Myocyte (in vitro differentiated cells): ENCODE measurements at places on chromosomes 13 and 19.

- DNase-seq: peak; percentile 62
Observed at GRCh38 chr19:32397671-32398101, 7.9 kb upstream of the DPY19L3 start.

DNA sequence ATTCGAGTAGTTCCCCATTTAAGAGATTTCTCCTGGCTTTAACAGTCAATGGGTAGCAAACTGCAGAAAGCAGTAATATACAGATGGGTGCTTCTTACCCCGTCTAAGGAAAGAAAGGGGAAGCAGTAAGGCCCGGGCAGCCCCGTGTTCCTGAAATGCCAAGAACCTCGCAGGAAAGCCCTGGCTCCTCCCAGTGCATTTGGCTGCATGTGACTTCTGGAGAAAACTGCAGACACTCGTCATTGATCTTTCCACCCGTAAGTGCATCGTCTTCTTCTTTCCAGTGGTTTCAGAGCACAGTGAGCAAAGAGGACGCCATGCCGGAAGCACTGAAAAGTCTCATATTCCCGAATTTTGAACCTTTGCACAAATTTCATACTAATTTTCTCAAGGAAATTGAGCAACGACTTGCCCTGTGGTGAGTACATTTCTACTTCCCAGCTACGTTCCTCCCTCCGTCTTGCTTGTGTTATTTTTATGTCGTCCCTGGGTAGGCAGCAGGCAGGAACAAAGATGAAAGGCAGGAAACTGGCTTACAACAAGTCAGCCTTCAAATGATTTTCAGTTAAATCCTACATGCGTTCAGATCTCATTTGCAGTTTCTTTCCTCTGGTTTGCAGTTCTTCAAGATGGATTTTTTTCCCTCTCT, 165.2 kb downstream of the STK24 start:
- no peak for DNase-seq

DNA sequence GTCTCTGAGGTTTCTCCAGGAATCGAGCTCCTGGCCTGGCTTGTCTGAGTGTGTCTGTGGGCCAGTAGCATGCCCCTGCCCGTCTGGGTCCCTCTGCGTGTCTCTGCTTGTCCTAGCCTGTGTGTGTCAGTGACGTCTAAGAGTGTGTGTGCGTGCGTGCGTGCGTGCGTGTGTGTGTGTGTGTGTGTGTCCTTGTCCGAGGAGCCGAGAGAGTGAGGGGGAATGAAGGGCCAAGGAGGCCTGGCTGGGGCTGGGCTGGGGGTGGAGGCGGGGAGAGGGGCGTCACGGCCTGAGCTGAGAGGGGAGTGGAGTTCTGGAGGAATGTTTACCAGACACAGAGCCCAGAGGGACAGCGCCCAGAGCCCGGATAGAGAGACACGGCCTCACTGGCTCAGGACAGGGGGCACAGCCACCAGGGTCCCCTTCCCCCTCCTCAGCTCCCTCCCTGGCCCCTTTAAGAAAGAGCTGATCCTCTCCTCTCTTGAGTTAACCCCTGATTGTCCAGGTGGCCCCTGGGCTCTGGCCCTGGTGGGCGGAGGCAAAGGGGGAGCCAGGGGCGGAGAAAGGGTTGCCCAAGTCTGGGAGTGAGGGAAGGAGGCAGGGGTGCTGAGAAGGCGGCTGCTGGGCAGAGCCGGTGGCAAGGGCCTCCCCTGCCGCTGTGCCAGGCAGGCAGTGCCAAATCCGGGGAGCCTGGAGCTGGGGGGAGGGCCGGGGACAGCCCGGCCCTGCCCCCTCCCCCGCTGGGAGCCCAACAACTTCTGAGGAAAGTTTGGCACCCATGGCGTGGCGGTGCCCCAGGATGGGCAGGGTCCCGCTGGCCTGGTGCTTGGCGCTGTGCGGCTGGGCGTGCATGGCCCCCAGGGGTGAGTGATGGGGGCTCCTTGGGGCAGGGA, at the start of gene AXL:
TSS of gene AXL (plus strand) at position 609 of the 893 bp plus-strand sequence. CDS start at position 779, 170 bp downstream.
- DNase-seq: peak; percentile 91

DNA sequence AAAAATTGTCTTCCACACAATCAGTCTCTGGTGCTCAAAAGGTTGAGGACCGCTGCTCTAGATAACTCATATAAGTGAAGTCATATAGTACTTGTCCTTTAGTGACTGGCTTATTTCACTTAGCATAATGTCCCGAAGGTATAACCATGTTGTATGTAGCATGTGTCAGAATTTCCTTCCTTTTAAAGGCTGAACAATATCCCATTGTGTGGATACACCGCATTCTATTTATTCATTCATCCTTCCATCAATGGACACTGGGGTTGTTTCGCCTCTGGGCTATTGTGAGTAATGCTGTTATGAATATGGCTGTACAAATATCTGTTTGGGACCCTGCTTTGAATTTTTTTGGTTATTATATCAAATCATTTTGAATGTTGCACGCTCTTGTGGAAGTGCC, 4.6 kb upstream of the LYPD5 start:
- no peak for DNase-seq

- DNase-seq: no peak
Observed at GRCh38 chr13:85671336-85671735, 127.9 kb downstream of the SLITRK6 start.

DNA sequence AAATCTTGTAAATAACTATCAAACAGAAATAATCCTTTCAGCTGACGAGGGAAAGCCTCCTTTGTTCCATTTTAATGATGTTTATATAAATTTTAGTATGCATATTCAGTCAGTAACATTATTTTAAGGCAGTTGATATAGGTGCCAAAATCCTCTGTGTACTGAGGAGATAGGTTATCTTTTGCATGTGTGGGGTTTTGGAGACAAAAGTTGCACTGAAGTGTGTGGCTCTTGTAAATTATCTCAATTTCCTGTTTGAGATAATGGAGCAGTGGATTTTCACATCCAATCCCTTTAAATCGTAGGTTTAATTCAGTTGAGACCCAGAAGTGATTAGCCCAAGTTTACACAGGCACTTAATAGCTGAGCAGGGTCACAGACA, 106.6 kb downstream of the RGCC start:
- no peak for DNase-seq

DNA sequence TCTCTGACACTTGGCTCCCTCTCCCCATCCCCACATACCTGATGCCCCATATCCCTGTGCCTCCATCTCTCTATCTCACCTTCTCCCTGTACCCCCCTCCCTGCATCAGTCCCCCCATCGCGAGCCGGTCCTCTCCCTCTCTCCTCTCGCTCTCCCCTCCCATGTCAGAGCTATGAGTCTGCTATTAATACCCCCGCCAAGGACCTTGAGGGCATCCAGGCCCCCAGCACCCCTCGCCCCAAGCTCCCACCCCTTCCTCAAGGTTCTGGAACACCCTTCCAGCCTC, 1.6 kb downstream of the GRIN2D start:
- DNase-seq: no peak

DNA sequence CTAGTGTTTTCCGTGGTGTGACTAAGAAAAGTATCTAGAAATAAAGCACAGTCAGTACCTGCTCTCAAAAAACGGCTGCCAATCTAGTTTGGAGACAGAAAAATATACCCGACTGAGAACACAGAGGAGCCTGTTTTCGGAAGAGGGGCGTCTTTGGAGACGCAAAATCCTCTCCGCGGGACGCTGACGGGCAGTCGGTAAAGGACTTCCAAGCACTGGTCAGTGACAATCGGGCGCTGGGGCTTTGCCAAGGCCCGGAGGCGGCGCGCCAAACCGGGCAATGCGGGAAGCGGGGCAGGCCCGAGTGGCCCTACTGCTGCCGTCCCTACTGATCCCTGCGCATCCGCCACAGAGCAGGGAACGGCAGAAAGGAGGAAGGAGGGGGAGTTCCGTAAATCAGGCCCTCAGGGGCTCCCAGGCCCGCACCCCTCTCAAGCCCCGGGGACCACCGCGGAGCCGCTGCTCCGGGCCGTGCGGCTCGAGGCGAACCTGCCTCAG, 588 bp upstream of the DPY19L3 start:
- peak; percentile 60 for DNase-seq

- DNase-seq: peak; percentile 85
Observed at GRCh38 chr19:35086455-35086854, 29.2 kb upstream of the FXYD3 start.

- DNase-seq: no peak
Observed at GRCh38 chr19:46803555-46803954, 15.2 kb upstream of the SLC1A5 start.

GRCh38 chr13:28058866-28059613, 41.3 kb downstream of the FLT3 start:
- peak; percentile 16 for DNase-seq

GRCh38 chr13:75762076-75762937, 126.2 kb downstream of the LMO7 start:
- DNase-seq: peak; percentile 51

DNA sequence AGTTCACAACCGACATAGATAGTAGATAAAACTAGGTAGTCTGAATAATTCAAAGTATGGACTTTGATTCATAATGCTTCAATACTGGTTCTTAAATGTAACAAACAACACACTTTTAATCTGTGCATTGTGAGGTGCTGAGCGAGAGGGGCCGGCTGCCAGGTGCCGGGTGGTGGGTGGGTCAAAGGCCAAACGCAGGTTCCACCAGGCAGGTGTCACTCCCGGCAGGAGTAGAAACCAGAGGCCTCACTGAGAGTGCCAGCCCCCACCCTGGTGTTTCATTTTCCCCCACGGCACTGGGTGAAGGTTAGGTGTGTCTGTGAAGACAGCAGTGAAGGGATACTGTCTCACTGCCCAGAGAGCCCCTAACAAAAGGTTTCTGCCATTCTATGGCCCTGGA, 4.2 kb upstream of the TUBGCP3 start:
- no peak for DNase-seq

DNA sequence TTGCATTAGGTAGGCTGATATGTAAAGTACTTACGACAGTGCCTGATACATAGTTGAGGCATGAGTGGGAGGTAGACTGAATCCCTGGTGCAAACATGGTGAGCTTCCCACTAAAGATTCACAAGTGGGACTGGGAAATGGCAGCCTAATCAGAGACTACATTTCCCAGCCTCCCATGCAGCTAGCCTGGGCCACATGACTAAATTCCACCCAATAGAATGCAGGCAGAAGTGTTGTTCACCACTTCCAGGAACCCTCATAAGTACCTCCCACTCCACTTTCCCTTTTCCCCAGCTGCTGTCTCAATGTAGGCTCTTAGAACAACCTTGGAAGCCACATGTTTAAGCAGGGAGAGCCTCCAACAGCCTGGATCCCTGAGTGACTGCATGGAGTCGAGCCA, 104.9 kb downstream of the CACNA1A start:
- DNase-seq: no peak

- no peak for DNase-seq
Observed at GRCh38 chr19:27872370-27872769, 1340.6 kb downstream of the UQCRFS1 start.

DNA sequence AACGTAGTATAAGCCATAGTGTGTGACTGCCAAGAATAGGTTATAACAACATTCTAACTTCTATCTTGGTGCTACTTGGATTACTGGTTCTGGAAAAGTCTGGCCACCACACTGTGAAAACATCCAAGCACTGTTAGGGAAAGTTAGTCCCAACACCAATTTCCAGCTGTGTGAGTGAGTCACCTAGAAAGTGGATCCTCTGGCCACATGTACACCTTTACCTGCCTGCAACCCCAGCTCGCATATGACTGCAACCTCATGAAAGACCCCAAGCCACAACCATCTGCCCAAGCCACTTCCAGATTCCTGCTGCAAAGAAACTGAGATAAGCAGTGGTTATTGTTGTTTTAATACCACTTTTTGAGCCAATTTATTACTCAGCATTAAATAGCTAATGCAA, 404.5 kb downstream of the KCTD12 start:
- DNase-seq: no peak

GRCh38 chr19:31625056-31625455, 275.8 kb upstream of the TSHZ3 start:
- DNase-seq: no peak

GRCh38 chr19:42276821-42277220, 7.8 kb downstream of the CIC start:
- peak; percentile 32 for DNase-seq

GRCh38 chr19:48735031-48735615, 5.3 kb downstream of the RASIP1 start:
- no peak for DNase-seq

GRCh38 chr19:46082728-46083050, 41.8 kb downstream of the IGFL3 start:
- DNase-seq: no peak

GRCh38 chr19:41808663-41809566, 12.5 kb downstream of the CEACAM3 start:
- no peak for DNase-seq

- DNase-seq: no peak
Observed at GRCh38 chr13:43411741-43412140, 375.0 kb downstream of the ENOX1 start.
